Ecto neural progenitor cell (in vitro differentiated cells): ENCODE measurements at places on chromosomes 7 and 10.

DNA sequence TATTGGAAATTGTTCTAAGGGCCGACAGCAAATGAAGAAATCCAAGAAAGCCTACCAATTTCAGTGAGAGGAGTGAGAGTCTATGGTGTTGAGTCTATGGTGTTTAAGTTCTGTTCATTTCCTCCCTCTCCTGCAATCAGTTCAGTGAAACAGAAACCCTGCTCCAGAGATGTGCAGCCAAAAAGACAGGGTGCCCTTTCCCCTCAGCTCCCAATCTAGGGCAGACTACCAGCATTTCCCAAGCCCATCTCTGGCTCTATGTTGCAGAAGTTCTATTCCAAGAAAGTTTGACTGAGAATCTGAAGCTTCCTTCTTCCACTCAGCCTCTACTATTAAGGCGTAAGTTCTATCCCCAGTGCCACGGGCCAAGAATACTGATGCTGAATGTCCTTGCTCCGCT is 18.5 kb upstream of the ALOX5 start:
- DNase-seq: no peak

GRCh38 chr7:16774294-16774693 is 20.7 kb downstream of the TSPAN13 start:
- DNase-seq: no peak

DNA sequence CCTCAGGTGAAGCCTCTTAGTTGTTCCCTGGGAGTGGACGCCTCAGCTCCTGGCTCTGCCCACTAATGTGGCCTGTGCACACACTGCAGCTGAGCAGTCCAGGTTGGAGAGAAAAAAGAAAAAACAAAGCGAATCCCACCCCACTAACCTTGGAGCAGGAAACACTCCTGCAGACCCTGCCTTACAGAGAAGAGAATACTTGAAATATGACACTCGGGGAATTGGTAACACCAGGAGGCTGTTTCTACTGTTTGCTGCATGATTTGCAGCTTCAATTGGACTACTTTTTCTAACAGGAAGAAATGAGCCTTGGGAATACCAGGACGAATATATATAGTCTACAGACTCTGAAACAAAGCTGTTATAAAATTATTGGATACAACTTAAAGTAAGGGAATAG is 22.2 kb downstream of the CDHR3 start:
- no peak for DNase-seq

DNA sequence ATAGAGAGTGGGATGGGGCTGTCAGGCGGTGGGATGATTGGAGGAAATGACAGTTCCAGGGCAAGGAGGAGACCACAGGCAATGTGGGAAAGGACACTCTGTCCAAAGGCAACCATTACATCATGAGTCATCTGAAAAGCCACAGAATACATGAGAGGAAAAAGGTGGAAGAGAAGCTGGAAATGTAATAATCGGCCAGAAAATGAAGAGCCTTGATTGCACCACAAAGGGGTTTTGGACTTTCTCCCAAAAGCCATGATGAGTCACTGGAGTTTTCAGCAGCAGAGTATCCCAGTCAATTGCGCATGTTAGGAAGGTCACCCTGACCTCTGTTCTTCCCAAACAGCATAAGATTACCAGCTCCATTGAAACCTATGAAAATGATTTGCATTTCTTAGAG is 222.0 kb downstream of the LHFPL3 start:
- no peak for DNase-seq

GRCh38 chr10:1398626-1399410 is 338.5 kb downstream of the ADARB2 start:
- DNase-seq: peak; percentile 23

- DNase-seq: no peak
Observed at GRCh38 chr7:638256-639011, 88.1 kb upstream of the DNAAF5 start.

- DNase-seq: peak; percentile 87
Observed at GRCh38 chr10:42932735-42933447, 144.0 kb upstream of the RET start.

- no peak for DNase-seq
Observed at GRCh38 chr10:73584737-73585136, 6.4 kb downstream of the USP54 start.

DNA sequence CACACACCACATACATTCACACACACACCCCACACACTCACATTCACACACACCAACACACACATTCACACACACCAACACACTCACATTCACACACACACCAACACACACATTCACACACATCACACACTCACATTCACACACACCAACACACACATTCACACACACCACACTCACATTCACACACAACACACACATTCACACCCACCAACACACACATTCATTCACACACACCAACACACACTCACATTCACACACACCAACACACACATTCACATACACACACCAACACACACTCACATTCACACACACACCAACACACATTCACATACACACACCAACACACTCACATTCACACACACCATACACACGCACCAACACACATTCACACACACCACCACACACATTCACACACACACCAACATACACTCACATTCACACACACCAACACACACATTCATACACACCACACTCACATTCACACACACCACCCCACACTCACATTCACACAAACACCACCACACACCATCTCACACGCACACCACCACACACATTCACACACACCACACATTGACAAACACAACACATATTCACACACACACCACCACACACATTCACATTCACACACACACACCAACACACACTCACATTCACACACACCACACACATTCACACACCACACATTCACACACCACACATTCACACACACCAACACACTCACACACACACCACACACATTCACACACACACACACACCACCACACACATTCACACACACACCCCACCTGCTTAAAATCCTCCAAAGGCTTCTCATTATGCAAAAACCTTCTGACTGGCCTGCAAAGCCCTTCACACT is 9.0 kb downstream of the TAS2R40 start:
- no peak for DNase-seq

GRCh38 chr10:71888623-71889387 is 37.8 kb upstream of the PSAP start:
- DNase-seq: peak; percentile 72

GRCh38 chr10:126375926-126376554 is 12.2 kb downstream of the ADAM12 start:
- DNase-seq: no peak

DNA sequence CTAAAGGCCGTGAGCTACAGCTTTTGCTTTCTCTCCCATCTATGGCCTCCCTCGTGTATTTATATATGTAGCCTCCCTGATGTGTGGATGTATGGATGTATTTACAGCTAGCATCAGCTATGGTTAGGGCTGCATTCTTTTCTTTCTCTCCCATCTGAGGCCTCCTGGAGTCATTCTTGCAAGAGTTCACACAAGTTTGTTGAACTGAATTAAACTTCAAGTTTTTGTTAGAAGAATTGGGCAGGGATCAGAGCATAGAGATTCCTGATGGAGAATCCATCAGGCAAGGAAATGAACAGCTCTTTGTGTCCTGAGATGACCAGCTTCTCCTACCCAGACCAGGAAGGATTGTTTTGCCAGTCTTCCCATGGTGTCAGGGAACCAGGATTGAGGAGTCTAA is 60.3 kb downstream of the AHCYL2 start:
- DNase-seq: no peak

DNA sequence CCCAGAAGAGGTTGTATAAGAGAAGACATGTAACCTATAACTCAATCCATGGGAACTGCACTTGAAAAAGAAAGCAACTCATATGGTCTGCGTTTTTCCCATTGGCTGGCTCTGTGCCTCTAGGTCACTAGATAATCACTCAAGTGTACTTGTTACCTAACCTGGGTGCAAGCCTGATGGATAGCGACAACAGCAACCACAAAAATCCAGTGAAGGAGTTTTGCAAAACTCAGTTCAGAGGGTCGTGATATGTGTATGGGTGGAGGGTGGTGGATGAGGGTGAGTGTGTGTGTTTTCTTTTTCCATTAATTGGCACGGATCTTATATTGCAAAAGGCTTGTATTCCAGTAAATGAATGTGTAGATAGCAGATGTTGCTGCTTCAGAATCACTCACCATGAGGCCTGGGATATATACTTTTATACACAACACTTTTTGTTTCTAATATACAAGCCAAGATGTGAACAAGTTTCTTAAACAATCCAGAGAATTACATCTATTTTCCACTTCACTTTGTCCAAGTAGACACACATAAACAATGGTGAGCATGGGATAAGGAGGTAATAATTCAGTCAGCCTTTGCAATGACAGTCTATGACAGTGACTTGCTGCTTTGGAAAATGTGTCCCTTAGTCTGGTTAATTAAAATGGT is 286.9 kb upstream of the DKK1 start:
- no peak for DNase-seq

GRCh38 chr10:113992471-113993011 is 51.1 kb upstream of the ADRB1 start:
- no peak for DNase-seq

GRCh38 chr7:74380720-74381119 is 73.0 kb upstream of the GTF2IRD1 start:
- no peak for DNase-seq

DNA sequence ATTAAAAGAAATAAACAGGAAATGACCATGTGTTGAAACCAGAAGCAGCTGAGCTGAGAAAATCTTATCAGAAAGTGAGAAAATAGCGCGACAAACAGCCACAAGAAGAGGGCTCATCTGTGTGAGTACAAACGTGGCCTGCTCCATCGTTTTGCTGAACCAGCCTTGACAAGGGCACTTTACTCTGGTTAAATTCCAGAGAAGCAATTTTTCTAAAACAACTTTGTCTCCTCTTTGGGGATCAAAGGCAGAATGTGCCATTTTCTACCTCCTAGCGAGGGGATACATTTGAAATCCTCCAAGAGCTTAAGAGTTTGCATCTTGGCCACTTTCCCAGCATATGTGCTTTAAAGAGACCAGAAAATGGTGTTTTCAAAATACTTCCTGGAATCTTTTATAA is 51.3 kb upstream of the VIPR2 start:
- DNase-seq: no peak

DNA sequence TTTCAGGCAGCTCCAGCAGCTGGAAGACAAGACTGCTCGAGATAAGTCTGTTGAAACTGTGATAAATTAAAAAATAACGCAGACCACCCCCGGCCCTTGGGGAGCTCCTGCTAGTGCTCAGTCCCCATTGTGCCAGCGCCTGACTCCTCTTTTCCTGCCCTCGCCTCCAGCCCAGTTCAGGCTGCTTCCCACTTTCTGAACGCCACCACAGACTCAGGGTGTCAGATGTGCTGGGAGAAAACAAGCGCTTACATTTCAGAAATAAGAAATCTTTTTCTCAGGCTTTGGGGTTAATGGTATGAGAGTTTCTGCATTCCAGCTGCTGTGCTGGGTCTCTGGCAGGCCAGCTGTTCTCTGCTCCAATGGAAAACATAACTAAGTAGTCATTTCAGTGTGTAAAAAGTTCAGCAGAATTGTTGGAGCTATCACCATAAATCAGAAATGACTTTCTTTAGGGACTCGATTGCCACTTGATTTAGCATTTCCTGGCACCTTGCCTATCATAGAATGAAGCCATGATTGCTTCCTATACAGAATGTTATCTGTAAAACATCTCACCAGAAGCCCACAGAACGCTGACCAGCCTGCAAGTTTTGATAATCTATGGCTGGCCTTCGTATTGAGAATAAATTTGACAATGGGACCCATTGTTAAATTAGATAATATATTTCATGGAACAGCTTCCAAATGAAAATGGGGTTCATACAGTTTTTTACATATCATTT is 257.0 kb upstream of the ZNF32 start:
- no peak for DNase-seq

DNA sequence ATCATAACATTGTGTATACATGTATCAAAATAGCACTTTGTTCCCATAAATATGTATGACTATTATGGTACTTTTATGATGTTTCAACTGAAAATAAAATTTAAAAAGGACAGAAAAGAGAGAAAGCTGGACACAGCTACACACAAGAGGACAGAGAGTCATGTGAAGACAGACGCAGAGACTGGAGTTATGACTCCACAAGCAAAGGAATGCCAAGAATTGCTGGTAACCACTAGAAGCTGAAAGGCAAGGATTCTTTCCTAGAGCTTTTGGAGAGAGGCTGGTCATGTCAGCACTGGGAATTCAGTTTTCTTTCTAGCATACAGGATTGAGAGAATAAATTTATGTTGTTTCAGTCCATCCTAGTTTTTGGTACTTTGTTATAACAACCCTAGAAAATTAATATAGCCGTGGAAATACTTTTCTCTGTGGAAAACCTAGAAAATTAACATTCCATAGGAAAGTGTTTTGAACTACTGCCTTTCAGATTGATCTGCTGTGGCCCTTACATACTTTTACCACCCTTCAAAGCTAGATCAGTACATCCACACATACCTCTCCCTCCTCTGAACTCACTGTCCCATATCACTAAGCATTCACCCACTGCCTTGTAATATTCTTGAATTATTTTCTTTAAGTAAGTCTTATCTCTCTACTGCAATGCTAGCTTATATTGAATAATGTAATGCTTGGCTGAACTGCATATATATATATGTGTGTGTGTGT is 575.3 kb downstream of the IPMK start:
- DNase-seq: no peak

- no peak for DNase-seq
Observed at GRCh38 chr7:140435252-140435895, 31.5 kb downstream of the RAB19 start.

DNA sequence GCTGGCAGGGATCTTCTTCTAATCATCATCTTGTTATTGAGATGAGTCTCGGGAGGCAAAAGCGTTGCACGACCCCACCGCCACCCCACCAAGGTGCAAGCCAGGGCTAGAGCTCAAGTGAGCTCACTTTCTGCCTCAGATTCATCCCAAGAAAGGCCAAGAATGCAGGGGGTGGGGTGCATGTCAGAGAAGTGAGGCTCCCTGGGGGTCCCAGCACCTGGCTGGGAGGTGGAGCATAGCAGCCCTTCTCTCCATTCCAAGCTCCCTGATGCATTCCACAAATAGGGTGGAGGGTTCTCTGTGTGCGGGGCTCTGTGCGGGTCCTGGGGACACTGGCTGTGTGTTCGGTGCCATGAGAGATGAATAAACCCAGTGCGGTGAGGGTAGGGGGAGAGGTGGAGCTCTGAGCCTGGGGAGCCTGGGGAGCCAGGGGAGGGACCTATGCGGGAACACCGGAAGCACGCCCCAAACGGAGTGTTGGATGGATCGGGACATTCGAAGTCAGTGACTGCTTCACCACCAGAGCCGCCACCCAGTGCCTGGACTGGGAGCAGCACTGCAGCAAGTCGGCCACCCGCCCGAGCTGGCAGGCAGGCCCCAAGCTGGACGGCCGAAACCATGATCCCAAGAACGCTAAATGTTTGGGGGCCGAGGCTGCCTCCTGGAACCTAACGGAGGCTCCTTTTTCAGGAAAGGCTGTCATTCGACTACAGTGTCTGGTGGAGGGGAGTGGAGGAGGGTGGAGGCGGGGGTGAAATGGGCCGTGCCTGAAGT is 17.9 kb upstream of the HMX3 start:
- DNase-seq: peak; percentile 64

- no peak for DNase-seq
Observed at GRCh38 chr10:17805921-17806577, 3.1 kb upstream of the MRC1 start.
